ENCODE measurements at places on chromosomes 7 and 10. TPM values are rescaled to one million over a fixed set of nuclear protein-coding genes. Genes with fewer than 3 reads are reported as not detected.

Gene LEP
- not detected for total RNA-seq

Gene ZNF488
- total RNA-seq: 1.7 TPM

DNA sequence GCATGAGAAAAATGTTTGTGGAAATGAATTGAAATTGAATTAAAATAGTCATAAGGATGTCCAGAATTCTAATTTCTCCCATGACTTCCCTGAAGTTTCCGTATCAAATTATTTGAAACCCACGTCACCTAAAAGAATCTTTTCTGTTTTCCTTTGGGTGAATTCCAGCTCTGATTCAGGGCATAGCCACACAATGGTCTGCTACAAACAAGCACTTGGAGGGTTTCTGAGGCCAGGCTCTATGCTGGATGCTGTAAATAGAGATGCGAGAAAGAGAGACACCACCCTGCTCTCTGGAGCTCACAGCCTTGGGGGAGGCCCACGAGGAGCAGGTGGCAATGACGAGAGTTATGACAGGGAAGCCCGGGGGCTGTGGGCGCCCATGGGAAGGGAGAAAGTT, 33.6 kb downstream of the GHRHR start:
- DNase-seq: no peak

Gene GIMAP5
- total RNA-seq: 46.7 TPM

Gene UFSP1
- 5.0 TPM for total RNA-seq

Gene PAPSS2
- total RNA-seq: 0.21 TPM

DNA sequence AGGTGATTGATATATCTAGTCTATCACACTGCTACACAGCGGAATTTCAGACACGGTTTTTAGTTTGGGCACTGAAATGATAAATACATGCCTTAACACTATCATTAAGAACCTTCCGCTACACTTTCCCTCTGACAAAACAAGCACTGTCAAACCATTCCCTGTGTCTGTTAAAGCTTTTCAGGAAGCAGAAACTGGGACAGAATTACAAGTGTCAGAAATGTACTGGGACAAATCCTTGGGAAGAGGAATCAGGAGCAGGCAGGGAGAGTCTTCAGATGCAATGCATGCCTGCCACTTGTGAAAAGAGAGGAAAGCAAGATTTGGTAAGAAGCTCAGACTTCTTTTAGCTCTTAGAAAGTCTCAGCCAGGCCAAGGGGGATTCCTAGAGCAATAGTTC, 196.8 kb upstream of the PTPRZ1 start:
- no peak for DNase-seq

DNA sequence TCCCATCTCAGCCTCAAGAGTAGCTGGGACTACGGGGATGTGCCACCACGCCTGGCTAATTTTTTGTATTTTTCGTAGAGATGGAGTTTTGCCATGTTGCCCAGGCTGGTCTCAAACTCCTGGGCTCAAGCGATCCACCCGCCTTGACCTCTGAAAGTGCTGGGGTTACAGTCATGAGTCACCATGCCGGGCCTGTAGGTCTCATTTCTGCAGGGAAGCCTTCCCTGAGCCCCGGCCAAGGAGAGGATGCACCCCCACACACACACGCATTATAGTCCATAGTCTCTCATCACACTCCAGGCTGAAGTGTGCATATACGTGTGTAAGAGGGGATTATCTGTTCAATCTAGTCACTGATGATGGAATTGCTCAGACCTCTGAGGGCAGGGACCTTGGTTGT, 29.3 kb downstream of the KCNMA1 start:
- DNase-seq: no peak

Gene CRYGN
- total RNA-seq: not detected

Gene OR2A2
- not detected for total RNA-seq

Gene ZDHHC4
- 29.9 TPM for total RNA-seq

Gene FAM20C
- total RNA-seq: 1.3 TPM

Gene SRRM3
- total RNA-seq: 0.11 TPM
